ENCODE measurements at places on chromosomes 11 and 22.

DNA sequence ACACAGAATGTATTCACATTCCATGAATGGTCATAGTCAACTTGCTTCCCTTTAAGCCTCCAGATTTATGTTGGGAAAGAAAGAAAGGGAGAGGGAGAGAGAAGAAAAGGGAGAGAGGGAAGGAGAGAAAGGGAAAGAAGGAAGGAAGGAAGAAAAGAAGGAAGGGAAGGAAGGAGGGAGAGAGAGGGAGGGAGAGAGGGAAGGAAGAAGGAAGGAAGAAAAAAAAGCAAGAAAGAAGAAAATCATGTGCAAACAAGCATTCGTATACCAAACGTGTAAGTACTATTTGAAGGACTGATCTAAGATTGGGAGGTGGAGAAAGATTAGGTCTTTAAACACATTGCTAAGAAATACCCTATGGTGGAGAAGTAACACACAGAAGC is 23.9 kb upstream of the ARHGAP20 start:
- DNase-seq, result no peak

- DNase-seq, result no peak
Measured at GRCh38 chr11:87779276-87780067, 395.8 kb downstream of the RAB38 start.

- DNase-seq, result no peak
Measured at GRCh38 chr11:57513911-57514537, 1.5 kb downstream of the SLC43A1 start.

GRCh38 chr22:48496226-48496845 is 1331.3 kb downstream of the BRD1 start:
- DNase-seq, result no peak

- DNase-seq, result no peak
Measured at GRCh38 chr11:56876621-56877275, 112.0 kb upstream of the OR5AK2 start.

- no peak for DNase-seq
Measured at GRCh38 chr11:124610295-124610694, 933 bp upstream of the PANX3 start.

DNA sequence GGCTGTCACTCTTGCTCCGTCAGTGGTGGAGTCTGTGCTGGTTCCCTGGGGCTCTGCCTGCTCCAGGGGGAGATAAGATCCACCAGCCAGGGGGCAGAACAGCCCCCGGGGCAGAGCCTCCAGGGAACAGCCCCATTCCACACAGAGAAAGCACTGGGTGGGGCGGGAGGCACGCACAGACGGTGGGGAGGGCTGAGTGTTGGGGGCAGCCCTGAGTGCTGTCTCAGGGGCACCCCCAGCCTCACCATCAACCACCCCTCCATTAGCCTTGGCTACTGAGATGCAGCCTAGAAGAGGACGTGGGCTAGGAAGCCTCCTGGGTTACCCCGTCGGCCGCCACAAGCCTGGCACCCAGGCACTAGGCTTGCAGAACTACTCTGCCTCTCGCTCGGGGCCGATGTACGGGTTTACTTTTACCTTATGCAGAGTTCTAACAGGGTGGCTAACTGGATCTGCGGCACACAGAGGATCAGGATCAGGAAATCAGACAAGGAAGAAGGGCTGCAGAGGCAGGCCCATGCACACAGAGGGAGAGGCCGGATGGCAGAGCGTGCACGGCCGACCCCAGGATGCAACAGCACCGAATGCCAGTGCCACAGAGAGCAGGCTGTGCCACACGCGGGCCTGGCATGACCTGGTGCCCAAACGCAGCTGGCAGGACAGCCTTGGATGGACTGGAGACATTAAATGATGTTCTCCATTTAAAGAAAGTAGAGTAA is 140.5 kb downstream of the CTTN start:
- no peak for DNase-seq

DNA sequence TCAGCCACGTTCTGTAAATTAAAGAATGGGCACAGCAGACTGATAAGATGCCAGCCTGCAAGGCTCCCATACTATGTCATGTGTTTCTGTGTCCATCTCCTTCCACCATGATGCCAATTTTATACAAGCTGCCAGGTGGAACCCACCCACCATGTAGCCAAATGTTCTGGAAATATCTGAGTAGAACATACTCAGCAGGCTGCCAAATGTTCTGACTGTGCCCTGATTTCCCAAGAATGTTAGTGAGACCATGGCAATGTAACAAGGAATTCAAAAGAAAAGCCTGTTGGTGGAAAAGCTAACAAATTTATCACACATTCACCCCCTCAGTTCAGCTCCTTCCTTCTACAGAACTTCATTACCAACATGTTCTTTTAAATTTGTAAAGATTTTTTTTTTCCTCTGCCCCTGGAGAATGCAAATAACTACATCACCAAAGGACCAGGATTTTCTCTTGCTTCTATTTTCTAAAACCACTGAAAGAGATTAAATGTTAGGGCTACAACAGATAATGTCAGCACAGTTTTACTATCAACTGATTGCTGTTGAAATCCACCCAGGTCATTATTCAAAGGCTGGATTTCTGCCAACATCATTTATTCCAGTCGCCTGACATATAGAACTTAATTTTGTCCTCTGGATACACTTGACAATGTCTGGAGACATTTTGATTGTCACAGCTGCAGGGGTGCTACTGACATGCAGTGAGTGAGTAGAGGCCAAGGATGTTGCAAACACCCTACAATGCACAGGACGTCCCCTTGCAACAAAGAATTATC is 3.1 kb downstream of the DMC1 start:
- DNase-seq, result no peak

All from stimulated activated CD8-positive, alpha-beta memory T cell treated with anti-CD3 and anti-CD28 coated beads, Interleukin-2, amount 100 ng/mL, for 1 hour (primary cell).